ENCODE measurements at places on chromosomes 3 and 15. TPM values are rescaled to one million over a fixed set of nuclear protein-coding genes. Genes with fewer than 3 reads are reported as not detected.
A peak's percentile ranks its signal among the peaks of the same experiment; 100 is the strongest.

GRCh38 chr3:78041486-78041885 is 1001.6 kb downstream of the ROBO2 start:
- DNase-seq = no peak

GRCh38 chr15:25133804-25134203 is 179.0 kb downstream of the SNRPN start:
- DNase-seq = no peak

DNA sequence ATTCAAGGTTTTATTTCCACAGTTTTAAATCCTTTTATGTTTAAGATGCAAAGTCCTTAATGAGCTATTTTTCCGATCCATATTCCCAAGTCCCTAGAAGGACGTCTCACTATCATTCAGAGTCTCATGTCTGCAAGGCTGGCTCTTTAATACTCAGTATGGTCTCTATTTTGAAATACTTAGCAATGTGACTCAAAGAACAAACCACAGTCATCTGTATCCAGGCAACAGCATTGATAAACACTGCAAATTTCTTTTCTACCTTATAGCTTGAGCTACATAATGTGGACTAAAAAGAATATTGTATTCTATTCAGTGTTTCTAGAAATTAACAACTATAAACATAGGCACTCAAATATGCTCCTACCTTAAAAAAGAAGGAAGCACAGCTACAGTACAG is 588.3 kb upstream of the NAALADL2 start:
- peak; percentile 19 for DNase-seq

CHAC1 gene
- 16.6 TPM for total RNA-seq

CP gene
- not detected for total RNA-seq

- DNase-seq = no peak
These were observed 45.5 kb downstream of the PCSK6 start for GRCh38 chr15:101444015-101444414.

- peak; percentile 53 for DNase-seq
These were observed 122.4 kb downstream of the RAP2B start for GRCh38 chr3:153284282-153284938.

GRCh38 chr3:78163379-78163778 is 1123.5 kb downstream of the ROBO2 start:
- no peak for DNase-seq

DNA sequence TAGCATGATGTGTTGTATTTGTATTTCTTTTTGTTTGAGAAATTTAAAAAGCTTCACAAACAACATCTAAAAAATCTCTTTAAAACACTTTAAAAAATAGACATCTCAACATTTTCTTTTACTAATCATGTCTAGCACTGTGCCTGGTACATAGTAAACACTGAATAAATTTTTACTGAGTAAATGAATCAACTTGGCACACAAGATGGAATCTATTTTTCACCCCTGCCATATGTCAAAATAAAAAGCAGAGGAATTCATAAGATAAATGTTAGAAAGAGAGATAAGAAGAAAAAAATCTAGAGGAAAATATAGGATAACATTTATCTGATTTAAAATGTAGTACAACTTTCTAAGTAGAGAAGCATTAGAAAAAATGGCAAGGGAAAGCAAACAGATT is 8.6 kb upstream of the GOLIM4 start:
- no peak for DNase-seq

DNA sequence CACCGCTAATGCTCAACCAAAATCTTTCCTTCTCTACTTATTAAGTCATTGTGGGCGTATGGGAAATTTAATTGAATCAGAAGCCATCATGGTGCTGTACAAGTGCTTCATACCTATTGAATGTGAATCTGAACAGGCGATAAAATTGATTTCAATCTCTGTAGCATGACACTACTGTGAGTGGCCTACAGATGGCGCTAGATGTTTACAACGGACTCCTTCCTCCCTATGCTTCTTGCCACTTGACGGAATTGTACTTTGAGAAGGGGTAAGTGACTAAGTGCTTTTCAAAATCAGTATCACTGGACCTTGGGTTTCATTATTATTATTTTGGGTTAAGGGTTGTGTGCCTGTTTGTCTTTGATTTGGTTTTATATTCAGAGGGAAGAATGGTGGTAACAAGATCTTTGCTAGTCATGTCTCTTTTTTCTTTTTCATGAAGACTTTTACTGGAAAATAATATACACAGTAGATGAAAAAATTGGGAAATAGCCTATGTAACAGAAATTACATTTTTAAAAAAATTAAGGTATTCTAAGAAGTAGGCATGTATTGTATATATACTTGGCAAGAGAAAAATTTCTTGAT is 35.4 kb downstream of the ACP3 start:
- peak; percentile 88 for DNase-seq

DNA sequence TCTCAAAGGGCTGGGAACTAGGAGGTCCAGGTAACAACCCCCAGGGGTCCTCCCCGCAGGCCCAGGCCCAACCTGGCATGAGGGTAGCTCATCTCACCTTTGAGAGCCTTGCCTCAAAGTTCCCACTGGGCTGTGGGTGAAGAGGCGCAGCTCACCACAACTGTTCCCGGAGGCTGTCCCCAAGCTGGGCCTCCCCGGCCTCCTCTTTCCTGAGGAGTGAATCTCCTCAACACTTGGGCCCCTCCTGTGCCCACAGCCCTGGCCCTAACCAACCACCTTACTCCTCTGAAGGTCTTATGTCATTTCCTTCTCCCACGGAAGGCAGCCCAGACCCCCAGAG is 27.5 kb upstream of the CORO2B start:
- no peak for DNase-seq

DNA sequence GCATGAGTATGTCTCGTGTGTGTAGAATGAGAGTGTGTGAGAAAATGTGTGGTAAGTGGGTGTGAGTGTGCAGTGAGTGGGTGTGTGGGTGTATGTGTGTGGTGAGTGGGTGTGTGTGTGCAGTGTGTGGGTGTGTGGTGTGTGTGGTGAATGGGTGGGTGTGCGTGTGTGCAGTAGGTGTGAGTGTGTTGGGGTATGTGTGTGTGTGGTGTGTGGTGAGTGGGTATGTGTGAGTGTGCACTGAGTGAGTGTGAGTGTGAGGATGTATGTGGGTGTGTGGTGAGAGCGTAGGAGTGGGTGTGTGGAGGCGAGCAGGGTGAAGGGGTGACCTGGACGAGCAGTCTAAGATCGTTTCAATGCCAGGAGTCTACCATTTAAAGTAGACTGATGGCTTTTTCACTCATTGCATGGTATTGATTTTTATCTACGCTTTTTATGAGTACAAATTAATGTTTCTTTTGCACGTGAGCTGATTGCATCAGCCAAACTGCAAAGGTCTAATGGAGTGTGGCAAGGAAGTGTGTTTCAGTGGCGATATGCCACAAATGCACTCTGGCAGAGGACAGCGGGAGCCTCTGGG is 1.6 kb upstream of the CPN2 start:
- no peak for DNase-seq

- DNase-seq = no peak
These were observed 180.1 kb downstream of the RAB11A start for GRCh38 chr15:66049353-66049752.

FSTL1 gene
- 0.08 TPM for total RNA-seq

DNA sequence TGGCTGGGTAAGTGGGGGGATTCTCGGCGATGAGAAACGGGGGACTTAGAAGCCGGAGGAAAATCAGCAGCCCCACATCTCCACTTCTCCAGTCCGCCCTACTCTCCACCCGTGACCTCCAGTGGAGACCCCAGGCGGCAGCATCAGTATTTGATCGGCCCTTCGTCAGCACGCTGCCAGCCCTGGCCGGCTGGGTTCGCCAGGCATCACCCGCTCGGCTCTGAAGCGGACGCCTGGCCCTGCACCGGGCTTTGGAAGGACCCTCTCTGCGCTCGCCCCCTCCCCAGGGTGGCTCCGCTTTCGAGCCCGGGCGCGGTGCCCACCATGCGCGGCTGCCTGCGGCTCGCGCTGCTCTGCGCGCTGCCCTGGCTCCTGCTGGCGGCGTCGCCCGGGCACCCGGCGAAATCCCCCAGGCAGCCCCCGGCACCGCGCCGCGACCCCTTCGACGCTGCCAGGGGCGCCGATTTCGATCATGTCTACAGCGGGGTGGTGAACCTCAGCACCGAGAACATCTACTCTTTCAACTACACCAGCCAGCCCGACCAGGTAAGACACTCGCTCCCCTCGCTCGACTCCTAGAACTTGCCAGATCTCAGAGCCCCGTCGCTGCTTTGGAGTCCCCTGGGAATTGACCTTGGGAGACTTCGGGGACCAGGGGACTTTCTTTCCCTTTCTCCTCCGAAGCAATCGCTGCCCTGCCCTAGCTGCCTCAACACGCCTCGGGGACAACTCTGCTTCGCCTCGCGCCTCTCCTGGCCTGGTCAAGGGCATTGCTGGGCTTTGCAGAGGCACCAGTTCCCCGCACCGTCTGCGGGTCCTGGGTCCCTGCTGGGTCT is 561 bp downstream of the SIDT1 start:
- DNase-seq = peak; percentile 23

GOLGA6L7 gene
- not detected for total RNA-seq

DNA sequence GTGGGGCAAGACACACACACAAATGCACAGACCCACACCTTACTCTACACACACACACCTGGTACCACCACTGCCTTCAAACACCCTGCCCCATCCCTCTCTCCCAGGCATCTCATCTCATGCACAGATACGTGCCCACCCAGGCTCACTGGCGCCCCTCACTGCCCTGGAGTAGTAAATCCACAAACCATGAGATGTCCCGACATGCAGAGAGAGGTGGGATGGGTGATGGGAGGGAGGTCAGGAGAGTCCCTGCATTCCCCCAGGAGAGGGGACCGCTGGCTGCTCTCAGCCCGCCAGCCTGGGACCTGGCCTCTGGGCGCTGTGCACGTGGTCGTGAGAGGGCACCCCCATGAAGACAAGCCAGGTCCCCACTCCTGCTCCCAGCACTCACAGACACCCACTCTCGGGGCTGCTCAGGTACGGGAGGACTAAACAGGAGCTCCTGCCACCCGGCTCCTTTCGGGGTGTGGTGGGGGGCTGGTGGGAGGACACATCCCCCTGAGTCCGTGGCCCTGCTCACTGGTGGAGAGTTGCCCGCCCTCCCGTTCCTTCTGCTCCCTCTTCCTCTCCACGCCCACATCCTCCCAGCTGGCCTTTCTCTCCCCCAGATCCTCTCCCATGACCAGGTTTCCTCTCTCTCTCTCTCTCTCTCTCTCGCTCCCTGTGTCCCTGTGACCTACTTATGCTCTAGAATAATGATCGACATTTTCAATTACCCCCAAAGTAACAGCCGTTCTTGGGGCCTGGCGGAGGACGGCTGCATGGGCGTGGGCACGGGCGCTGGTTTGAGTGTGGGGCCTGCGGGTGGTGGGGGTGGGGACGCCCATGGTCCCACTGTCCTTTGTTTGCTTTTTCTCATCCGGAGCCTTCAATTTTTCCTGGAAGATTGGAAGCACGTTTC is 18.9 kb upstream of the CSPG4 start:
- no peak for DNase-seq

DNA sequence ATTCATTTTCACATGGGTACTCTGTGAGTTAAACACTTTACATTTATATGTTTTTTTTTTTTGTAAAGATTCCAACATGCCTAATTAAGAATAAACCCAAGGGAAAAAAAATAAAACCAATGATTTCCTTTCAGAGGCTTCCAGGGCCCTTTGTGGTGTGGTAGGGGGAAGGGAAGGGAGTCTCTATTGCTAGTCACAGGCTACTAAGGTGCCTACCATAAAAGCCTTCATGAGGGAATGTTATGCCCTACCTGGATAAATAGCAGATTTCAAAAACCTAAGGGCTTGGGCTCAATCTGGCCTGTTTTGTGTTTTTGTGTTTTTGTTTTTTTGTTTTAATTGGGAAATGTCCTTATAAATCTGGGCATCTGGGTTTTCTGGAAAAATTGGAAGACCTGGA is 38.9 kb upstream of the SSR3 start:
- DNase-seq = no peak

- DNase-seq = no peak
These were observed 196.7 kb downstream of the PLCH1 start for GRCh38 chr3:155548195-155548594.
